ENCODE measurements at places on chromosomes 4 and X.

GRCh38 chr4:122548452-122548851 is 72.4 kb downstream of the IL21 start:
- DNase-seq: peak; percentile 52

DNA sequence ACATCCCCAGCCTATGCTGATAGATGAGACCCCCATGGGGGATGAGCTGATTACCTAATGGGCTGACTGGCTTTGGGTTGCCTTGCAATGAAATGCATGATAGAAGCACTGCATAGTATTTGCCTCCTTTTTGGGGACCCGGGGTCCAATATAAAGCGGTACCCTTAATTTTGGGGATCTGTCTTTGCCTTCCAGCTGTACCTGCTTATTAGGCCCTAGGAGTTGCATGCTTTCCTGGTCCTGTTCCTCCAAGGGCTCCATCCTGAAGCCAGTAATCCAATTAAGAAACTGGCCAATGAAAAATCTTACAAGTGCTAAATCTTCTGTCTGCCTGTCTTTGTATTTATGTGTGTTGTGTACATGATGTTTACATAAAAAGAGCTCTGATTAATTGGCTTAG is 791.6 kb downstream of the TRIML1 start:
- no peak for DNase-seq

DNA sequence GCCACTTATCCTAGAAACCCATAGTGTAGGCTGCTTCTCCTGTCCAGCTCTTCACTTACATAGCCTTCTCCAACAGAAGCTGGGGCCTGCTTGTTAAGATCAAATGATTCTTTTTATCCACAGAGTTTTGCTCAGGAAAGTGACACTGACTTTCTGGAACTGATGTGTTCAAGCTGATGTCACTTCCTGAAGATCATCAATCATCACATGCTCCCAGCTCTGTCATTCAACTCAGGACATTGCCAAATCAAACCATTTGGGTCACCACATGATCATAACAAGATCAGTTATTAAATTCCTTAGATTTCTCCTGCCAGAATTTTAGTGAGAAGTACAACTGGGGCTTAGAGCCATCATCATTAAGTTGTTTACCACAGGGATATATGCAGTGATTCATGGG is 39.4 kb downstream of the GLRA3 start:
- no peak for DNase-seq

GRCh38 chr4:156677131-156677531 is 294.5 kb downstream of the PDGFC start:
- DNase-seq: peak; percentile 43

DNA sequence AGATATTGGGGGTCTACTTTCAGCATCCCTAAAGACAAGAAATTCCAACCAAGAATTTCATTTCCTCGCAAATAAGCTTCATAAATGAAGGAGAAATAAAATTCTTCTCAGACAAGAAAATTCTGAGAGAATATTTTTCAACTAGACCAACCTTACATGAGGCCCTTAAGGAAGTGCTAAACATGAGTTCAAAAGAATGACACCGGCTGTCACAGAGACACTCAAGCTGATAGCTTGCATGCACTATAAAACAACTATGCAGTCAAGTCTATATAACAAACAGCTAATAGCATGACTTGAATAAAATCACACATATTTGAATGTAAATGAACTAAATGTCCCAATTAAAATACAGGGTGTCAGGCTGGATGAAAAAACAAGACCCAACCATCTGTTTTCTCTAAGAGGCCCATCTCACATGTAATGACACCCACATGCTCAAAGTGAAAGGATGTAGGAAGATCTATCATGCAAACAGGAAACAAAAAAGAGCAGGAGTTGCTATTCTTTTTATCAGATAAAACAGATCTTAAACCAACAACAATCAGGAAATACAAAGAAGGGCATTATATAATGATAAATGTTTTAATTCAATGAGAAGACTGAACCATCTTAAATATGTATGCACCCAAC is 27.2 kb downstream of the FAAH2 start:
- no peak for DNase-seq

GRCh38 chr4:7101692-7102515 is 34.0 kb upstream of the GRPEL1 start:
- DNase-seq: peak; percentile 62

GRCh38 chrX:97397371-97397770 is 513.7 kb downstream of the RPA4 start:
- peak; percentile 30 for DNase-seq

DNA sequence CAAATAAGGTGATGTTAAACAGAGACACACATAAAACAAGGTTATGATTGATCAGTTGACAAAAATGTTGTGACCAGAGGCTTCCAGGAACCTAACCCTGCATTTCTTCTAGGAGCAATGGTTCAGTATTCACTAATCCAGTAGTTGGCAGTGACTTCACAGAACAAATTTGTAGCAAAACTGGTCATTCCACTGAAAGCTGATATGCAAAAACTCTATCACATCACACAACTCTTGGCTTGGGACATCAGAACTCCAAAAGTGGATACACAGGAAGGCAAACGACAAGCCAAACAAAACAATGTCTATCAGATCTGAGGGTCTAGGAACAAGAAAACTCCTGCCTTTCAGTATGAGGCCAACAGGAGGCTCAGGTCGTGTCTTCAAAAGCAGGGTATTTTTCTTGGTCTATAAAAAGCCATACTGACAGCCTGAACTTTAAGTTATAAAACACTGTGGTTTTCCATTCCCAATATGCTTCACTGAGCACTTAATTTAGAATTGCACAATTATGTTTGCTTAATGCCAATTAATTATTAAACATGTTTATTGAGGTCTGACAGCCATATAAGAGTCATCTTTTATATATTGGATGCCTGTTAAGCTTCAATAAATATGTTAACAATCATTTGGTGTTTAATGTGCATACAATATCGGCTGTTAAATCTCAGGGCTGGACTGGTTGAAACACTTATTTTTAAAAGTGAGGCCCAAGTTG is 45.6 kb downstream of the SOD3 start:
- DNase-seq: no peak
